ENCODE measurements at places on chromosomes 11 and 22.

- DNase-seq = no peak
These were observed 59.0 kb upstream of the SHANK2 start for GRCh38 chr11:71311176-71311925.

- no peak for DNase-seq
These were observed 23.8 kb downstream of the MICAL2 start for GRCh38 chr11:12134236-12134585.

GRCh38 chr11:61141601-61142028 is 19.6 kb downstream of the VPS37C start:
- DNase-seq = no peak

DNA sequence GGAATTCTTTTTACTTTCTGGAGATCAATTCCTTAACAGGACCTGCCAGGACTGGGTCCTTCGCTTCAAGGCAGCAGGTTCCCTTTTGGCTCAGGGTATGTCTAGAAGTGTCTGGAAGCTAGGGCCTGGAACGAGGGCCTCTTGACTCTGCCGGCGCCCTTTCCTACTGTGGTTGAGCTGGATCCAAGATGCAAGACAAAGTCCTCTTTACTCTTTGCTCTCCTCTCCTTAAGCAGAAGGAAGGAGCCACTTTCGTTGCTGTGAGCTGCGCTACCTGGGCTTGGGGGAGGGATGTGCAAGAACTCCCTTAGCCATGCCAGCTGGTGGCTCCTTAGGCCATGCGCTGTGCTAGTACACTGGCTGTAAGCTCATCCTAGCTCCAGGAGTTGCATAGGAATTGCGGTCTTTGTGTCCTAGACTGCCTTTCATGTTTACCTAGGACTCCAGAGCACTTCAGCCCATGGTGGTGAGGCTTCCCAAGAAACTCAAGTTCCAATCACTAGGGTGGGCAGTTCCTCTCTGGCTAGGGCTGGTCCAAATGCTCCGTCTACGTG is 18.1 kb downstream of the GLB1L2 start:
- no peak for DNase-seq

DNA sequence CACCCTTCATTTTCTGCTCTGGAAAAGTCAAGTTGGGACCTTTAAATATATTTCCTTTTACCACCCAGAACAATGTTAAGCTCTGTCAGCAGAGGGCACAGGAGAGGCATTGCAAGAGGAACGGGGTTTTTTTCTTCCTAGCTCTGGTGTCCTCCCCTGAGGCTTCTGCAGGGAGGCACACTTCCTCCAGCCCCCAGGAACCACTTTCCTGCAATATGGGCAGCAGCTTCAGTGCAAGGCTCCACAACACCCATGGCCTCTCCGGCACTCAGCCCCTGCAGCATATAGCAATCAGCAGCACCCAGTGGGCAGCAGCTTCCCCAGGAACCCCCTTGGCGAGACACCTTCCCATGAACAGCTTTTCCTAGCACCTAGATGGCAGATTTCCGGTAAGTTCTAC is 101.4 kb downstream of the SYT9 start:
- no peak for DNase-seq

DNA sequence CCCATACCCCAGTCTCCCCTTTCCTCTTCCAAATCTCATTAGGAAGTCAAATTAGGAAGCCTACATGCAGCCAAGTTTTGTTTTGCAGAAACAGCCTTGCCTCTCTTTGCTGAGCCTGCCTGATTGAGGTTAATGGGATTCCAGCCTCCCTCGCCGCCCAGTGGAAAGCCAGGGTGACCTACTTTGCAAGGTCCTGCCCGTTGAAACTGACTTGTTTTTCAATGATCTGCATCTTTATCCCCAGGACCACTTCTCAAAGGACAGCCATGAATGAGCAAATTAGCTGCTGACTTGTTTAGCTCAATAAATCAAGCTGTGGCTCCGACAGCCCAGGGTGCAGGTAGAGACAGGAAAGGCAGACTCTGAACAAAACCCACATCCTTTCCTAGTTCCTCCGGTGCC is 110.4 kb downstream of the RRAS2 start:
- DNase-seq = peak; percentile 8

DNA sequence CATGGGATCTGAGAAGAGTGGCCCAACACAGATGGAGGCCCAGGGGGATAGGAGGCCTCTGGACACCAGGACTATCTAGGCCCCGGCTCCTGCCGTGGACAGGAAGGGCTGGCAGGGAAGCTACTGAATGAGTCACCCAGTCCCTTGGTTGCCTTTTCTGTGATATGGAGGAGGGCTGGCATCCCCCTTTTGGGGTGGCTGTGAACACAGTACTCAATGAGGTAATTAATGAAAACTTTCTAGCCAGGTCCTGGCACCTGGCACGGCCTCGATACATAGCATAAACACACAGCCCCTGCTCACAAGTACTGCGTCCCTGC is 163.2 kb downstream of the CHST1 start:
- no peak for DNase-seq

GRCh38 chr11:9972989-9973388 is 309.1 kb downstream of the SWAP70 start:
- peak; percentile 47 for DNase-seq

GRCh38 chr22:40310081-40310767 is 36.1 kb upstream of the ADSL start:
- DNase-seq = no peak

DNA sequence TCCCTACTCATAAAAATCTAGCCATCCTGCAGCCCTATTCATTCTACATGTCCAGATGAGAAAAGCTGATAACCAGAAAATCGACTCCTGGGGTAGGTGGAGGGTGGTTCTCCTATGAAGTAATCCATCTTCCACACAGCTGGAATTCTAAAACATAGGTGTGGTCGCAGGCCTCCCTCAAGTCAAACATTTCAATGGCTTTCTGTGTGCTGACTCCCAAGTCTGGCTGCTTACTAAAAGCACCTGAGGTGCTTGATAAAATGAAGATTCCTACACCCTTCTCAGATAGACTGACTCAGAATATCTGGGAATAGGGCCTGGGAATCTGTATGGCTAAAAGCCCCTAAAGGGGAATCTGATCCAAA is 26.1 kb downstream of the IRAG1 start:
- DNase-seq = no peak

GRCh38 chr22:44700456-44700855 is 1.5 kb upstream of the PRR5 start:
- DNase-seq = no peak

DNA sequence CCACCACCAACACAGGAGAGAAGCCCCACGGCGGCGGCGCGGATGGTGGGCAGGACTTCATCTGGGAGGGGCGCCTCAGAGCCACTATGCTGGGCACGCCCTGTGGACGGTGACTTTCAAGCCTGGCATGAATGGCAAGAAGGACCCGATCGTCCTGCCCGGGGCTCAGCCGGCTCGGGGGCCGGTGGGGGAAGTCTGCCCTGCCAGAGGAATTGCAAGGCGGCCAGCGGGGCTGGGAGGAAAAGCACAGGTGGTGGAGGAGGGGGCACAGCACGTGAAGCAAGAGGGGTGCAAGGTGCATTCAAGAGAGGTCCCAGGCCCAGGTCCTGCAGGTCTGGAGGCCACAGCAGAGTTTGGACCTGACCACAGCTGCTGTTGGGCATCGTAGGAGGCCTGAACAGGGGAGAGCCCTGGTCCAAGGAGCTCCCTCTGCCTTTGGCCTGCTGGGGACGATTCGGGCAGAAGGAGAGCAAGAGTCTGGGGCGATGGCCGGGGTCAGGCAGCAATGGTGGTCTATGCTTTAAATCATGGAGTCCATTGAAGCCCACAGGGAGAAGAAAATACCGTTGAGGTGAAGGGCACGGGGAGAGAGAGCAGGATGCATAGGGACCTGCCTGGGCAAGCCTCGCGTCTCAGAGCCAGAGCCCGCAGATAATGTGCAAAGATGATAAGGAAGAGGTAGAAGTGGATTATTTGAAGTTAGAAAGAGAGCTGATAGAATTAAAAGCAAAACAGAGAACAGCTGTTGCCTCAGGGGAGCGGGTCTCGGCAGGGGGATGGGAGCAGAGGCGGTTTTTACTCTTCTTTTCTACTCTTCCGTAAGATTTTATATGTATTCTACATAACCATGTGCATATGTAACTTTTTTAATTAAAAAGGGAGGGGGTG is 82.6 kb upstream of the SHISAL1 start:
- no peak for DNase-seq

DNA sequence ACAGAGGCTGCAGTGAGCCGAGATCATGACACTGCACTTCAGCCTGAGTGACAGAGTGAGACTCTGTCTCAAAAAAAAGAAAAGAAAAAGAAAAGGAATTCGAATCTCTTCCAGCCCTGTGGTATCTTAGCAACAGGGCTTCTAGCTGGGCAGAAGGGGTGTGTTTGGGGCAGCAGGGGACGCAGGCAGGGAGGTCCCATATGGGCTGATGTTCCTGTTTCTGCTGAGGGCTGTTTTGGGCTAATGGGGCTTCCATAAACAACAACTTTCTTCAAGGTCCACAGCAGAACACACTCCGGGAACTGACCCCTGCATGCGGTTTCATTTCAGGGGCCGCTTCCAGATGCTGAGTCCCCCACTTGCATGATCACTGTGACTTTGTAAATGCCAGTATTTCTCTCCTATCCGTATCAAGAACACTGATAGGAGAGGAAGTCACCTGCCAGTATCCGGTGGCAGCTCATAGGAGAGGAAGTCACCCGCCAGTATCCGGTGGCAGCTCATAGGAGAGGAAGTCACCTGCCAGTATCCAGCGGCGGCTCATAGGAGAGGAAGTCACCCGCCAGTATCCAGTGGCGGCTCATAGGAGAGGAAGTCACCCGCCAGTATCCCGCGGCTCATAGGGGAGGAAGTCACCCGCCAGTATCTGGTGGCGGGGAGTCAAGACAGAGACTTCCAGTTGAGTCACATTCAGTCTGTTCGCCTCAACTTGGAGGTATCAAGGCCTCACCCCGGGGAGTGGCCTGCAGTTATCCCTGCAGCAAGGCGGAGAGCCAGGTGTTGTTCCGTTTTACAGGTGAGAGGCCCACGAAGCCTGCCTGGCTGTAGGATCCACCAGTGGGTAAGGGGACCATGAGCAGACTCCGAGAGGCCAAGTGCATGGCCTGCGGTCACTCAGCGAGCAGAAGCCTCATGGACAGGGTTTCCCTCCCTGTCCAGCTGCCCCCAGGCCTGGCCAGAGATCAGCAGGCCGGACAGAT is 8.3 kb upstream of the FGF19 start:
- no peak for DNase-seq

- DNase-seq = no peak
These were observed 77.2 kb upstream of the CD44 start for GRCh38 chr11:35061516-35062440.

GRCh38 chr11:96329419-96329818 is 13.6 kb downstream of the MAML2 start:
- peak; percentile 9 for DNase-seq

- no peak for DNase-seq
These were observed 12.0 kb upstream of the STK33 start for GRCh38 chr11:8605971-8606563.

DNA sequence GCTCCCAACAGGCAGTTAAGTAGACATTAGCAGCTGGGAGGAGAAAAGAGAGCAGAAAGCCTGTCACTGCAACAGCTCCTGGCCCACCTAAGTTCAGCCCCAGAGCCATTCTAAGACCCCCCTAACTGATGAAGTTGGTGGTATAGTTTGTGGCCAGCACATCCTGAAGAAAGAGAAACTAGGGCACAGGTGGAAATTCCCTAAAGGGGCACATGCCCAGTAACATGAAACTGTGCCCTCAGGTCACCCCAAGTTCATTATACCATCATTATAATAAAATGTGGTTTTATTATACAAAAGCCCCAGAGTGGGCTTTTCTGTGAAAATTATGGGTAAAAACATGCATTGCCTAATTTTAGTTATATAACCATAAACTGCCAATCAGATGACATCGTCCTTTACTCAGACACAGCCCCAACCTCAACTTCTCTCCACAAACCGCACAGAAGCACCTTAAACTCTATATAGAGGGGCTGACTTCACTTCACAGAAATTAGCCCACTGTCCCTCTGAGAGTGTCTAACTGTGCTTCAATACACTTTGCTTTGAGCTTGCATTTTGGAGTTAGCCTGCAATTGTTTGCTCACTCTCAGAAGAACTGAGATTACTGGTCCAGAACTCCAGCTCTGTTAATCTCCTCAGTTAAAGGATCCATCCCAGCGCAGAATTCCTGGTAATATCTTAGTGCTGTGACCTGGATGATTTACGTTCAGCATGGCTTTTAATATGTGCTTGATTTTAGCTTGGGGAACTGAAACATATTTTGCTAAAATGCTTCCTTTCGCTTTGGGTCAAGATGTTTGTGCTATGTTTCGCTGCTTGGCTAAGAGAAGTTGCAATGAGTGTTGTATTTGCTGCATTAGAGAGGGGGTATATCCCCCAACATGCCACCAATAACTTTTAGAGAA is 1.8 kb upstream of the APOL3 start:
- peak; percentile 63 for DNase-seq

DNA sequence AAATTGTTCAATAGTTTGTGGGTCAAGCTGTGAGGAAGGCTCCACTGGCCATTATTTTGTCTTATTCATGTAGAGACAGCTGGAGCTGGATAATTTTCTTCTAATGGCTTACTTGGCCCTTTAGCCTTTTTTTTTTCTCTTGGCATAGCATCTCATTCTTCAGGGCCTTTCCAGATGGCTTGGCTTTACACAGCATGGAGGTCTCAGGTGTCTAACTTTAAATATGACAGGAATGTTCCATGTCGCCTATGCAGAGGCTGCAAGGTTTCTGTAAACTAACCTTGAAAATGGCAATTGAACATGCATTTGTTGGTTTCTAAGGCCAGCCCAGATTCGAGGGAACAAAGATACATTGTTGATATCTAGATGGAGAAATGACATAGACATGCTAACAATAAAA is 247.9 kb upstream of the CNTN5 start:
- DNase-seq = no peak

GRCh38 chr11:2816941-2817421 is 68.6 kb downstream of the CDKN1C start:
- DNase-seq = no peak

DNA sequence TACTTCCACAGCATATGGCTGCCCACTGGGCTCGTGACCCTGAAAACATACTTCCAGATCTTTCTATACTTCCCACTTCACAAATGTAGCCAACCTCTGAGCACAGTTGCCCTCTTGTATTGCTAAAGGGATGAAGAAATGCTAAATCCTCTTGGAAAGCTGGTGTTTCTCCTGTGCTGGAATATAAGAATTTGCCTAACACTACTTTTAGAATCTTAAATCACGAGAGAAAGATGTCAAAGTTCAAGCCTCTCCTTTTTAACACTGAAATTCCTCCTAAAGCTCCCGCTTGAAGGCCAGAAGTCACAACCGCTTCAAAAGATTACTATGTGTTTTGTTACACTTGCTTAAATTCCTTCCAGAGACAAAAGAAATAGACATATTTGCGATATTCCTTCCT is 21.9 kb downstream of the MAML2 start:
- DNase-seq = no peak

Measured in CD4-positive, alpha-beta T cell treated with Interleukin-15 for 4 hours (primary cell).